ENCODE measurements at places on chromosomes 13 and 19. TPM values are rescaled to one million over a fixed set of nuclear protein-coding genes. Genes with fewer than 3 reads are reported as not detected.

CYSLTR2 gene
- not detected for total RNA-seq

NKG7 gene
- total RNA-seq = not detected

DNA sequence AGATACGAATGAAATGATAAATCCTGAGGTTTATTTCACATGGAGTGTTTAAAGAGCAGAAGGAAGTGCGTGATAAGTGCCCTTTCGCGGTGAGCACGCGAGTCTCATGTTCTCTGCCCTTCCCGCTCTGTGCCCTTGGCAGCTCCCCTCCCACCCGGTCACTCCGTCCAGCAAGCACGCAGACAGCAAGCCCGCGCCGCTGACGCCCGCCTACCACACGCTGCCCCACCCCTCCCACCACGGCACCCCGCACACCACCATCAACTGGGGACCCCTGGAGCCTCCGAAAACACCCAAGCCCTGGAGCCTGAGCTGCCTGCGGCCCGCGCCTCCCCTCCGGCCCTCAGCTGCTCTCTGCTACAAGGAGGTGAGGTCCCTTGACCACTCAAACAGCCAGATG lies 37.4 kb upstream of the TEX29 start:
- DNase-seq = no peak

DNA sequence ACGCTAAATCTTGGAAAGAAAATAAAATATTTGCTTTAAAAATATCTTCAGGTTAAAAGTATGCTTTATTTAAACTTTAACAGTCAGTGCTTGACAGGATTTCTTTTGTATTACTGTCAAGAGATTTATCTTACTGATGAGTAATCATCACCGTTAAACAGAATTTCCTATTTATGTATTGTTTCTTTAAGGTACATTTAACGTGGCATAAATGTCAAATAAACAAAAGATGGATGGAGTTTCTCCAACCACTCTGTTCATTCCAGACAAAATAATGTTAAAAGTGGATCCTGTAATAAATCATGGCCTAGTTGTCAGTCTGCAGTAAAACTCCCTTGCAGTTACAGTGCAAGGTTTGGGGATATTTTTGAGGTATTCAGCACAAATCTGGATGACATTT lies 298.3 kb downstream of the DIAPH3 start:
- no peak for DNase-seq

- no peak for DNase-seq
Observed at GRCh38 chr13:27628081-27628480, 6.4 kb downstream of the POLR1D start.

Data from GM23338 (cell line).